NCI-H1105 (cell line): ENCODE measurements at places on chromosomes 12 and 14.
A peak's percentile ranks its signal among the peaks of the same experiment; 100 is the strongest.

DNA sequence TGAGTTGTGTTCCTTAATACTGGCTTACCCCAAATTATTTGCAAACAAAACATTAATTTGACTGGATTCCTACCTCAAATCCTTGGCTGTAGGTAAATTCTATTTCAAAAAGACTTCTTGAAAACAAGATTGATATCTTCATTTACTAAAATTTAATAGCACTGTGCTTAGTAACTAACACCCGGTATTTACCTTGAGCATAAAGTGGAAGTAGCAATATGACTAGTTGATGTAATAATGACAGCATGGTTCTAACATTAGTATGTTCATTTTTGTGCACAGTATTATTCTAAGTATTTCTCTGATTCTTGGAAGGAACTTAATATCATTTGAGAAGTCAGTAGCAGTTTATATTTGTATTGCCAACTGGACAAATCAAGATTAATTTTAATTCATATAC lies 96.8 kb downstream of the PPHLN1 start:
- DNase-seq: no peak

- no peak for DNase-seq
Observed at GRCh38 chr14:51674294-51675002, 22.7 kb downstream of the FRMD6 start.

GRCh38 chr14:75648066-75648838 lies 12.4 kb downstream of the ERG28 start:
- no peak for DNase-seq

GRCh38 chr14:21352587-21352986 lies 31.2 kb downstream of the SUPT16H start:
- no peak for DNase-seq

DNA sequence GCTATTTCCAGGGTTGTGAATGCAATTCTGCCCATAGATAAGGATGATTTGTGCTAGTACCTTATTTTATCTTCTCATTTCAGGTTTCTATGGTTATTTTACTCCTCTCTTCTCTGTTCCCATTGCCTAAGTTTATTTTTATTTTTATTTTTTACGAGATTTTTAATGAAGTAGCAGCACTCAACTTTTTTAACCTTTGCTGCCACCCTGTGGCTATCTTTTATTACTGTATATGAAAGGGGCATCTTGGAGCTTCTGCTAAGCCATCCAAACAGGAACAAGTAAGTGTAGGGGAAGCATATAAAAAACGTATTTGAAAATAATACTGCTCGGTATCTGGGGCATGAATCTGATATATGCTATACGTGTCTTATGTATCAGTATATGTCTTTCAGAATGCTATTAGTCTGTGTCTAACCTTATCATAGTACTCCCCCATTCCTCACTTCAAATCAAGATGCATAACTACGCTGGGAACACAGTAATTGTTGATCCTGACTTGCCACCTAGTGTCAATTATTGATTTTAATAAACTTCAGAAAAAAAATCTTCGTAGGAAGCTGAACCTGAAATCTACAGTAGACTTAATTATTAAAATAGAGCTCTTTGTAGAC lies 60.3 kb downstream of the KLRG1 start:
- DNase-seq: peak; percentile 43

DNA sequence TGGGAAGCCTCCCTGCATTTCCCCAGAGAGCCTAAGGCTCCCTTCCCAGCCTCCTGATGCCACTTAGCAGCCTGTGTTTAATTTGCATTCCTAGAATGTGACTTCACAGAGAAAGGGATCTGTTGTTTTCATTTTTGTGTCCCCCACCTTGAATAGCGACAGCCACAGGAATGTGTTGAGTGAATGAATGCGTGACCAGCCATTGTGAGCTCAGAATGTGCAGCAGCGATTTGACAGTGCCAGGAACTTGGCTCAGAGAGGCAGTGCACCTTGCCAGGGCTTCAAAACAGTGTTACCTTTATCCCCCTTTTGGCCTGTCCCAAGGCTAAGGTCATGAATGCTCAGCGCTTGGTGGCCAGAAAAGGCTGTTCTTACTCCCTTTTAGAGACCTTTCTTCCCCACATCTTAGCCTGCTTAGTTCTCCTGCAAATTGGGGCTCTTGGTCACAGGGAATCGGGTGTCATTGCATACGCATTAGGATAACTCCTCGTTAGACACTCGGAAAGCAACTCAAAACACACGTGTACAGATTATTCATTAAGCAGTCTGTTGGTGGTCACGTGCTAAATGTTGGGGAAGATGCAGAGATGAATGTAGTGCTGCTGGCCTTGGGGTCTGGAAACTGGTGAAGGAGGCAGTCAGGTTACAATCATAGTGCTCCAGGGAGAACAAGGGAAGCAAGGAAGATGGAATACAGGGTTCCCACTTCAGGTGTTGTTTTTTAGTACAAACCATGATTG lies 9.8 kb downstream of the NTF3 start:
- no peak for DNase-seq

GRCh38 chr12:953776-954175 lies 4.3 kb upstream of the RAD52 start:
- DNase-seq: no peak

GRCh38 chr12:29582146-29582545 lies 84.7 kb upstream of the OVCH1 start:
- no peak for DNase-seq

DNA sequence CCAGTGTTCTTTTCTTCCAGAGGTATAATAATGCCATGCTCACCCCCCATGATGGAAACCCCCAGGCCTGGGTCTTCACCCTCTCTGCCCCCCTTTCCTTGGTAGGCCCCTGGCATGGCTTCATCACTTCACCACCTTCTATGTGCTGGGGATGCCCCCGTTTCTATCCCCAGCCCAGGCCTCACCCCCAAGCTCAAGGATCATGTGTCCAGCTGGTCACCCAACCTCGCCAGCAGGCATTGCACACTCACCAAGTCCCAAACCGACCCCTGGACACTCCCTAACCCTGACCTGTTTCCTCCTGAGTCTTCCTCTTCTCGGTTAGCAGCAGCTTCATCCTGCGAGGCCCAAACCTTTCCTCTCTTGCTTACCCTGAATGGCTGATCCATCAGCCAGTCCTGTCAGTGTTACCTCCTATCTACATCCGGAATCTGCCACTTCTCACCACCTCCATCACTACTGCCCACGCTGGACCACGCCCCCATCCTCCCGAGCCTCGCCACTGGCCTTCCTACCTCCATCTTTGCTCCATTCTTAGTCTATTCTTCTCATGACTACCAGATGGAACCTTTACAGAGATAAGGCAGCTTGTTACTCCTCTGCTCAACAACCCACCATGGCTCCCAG lies 69.0 kb downstream of the MVK start:
- no peak for DNase-seq

DNA sequence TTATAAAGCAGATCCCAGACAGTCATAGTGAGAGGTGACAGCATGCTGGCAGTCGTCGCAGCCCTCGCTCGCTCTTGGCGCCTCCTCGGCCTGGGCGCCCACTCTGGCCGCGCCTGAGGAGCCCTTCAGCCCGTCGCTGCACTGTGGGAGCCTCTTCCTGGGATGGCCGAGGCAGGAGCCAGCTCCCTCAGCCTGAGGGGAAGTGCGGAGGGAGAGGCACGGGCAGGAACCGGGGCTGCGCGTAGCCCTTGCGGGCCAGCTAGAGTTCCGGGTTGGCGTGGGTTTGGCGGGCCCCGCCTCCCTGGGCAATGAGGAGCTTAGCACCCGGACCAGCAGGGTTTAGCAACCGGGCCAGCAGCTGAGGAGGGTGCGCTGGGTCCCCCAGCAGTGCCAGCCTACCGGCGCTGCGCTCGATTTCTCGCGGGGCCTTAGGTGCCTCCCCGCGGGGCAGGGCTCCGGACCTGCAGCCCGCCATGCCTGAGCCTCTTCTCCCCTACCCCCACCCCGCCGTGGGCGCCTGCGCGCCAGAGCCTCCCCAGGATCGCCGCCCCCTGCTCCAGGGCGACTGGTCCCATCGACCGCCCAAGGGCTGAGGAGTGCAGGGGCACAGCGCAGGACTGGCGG lies 451.2 kb upstream of the DCN start:
- no peak for DNase-seq

DNA sequence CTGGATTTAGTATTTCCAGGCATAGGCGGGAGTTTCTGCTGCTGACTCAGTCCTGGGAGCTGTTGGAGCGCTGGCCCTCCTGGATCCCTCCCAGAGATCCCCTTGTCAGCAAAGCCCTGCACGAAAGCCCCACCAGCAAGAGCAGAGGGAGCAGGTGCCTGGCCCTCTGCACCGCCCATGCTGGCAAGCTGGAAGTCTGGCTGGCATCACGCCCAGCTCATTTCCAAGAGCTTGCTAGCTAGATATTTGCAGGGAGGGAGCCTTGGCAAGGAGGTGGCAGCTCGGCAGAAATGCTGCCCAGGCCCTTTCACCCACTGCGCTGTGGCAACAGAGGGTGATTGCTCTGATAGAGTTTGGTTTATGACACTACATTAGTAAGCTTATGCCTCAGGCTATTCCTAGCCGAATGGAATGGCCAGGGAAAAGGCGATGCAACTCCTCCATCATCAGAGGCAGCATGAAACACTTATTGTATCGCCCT lies 193.9 kb downstream of the EMP1 start:
- DNase-seq: peak; percentile 99

DNA sequence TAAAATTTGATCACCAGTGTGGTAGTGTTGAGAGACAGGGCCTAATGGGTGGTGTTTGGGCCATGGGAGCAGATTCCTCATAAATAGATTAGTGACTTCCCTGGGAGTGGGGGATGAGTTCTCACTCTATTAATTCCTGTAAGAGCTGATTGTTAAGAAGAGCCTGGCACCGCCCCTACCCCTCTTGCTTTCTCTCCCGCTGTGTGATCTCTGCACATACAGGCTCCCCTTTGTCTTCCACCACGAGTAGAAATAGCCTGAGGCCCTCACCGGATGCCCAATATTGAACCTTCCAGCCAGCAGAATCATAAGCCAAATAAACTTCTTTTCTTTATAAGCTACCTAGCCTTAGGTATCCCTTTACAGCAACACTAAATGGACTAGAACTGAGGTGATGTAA lies 31.9 kb upstream of the CAND1 start:
- no peak for DNase-seq

GRCh38 chr12:65182012-65182739 lies 12.8 kb downstream of the LEMD3 start:
- no peak for DNase-seq

- no peak for DNase-seq
Observed at GRCh38 chr12:126936181-126936851, 1330.7 kb upstream of the TMEM132C start.

GRCh38 chr12:99066726-99067125 lies 421.6 kb downstream of the APAF1 start:
- no peak for DNase-seq

DNA sequence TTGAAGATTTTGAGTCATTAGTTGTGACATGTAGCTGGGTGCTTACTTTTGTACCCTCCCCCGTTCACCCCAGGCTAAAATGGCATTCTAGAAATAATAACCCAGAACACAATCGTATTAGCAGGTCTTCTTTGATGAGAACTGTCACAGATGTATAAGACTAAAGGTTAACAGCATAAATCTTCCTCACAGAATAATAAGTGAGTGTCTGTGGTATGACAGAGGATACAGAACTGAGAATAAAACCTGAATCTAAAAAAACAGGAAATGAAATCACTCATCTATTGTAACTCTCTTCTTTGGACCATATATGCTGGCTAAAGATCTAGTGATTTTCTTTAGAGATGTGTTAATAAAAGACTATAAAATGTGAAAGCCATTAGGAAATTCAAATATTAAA lies 746.6 kb downstream of the LRFN5 start:
- no peak for DNase-seq

GRCh38 chr14:79587875-79588274 lies 623.4 kb downstream of the DIO2 start:
- no peak for DNase-seq

- no peak for DNase-seq
Observed at GRCh38 chr12:76020281-76020680, 11.3 kb downstream of the PHLDA1 start.

- DNase-seq: no peak
Observed at GRCh38 chr14:98858158-98858557, 413.8 kb downstream of the BCL11B start.

DNA sequence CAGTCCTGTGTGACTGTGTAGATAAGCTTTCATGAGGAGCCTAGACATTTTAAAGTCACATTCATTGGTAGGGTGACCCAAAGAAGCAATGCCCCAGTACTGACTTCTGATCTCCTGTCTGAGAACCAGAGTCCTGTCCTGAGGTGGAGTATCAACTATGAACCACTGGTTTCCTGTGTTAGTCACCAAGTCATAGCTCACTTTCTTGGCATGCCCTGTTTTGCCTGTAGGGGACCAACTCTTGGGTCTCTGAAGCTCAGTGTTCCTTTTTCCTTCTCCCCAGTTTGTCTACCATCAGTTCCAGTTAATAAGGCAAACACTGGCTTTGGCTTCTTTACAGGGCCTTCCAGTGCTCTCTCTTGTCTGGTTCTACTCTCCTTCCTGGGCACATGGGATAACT lies 97.4 kb downstream of the C12orf75 start:
- no peak for DNase-seq

- peak; percentile 23 for DNase-seq
Observed at GRCh38 chr14:32469388-32470160, 140.5 kb downstream of the AKAP6 start.

GRCh38 chr14:95322651-95323050 lies 2.9 kb upstream of the CLMN start:
- DNase-seq: no peak

DNA sequence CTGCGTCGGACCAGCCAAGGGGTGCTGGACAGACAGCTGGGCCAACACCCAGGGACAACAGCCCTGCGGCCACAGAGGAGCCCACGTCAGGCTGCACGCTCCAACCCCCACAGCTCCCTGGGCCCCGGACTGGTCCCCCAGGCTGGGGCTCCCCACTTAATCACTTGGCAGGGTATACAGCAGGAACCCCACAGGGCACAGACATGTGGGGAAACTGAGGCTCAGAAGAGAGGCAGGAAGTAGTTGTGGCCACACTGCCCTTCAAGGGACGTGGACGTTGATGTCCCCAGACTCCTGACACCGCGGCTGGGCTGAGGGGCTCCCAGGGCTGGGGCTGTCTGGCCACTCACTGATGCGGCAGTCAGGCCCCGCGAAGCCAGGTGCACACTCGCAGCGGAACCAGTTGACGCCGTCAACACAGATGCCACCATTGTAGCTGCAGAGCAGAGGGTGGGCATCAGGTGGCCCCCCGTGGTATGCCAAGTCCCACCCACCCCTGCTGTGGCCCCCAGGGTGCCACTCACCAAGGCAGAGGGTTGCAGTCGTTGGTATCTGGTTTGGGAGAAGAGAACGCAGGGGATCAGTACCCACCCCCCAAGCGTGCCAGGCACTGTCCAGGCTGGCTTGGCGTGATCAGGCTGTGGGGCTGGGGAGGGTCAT lies 21.5 kb downstream of the JAG2 start:
- DNase-seq: no peak
